ENCODE measurements at places on chromosomes 4 and X.

- no peaks in the 10 kb centered on the region for H3K4me1 ChIP-seq
- H3K4me3 ChIP-seq, result no peak overlapping the region
- no peak for DNase-seq
- H3K27ac ChIP-seq, result no peak overlapping the region
- no peaks in the 10 kb centered on the region for H3K36me3 ChIP-seq
Observed at GRCh38 chrX:79412972-79413371, 45.8 kb upstream of the ITM2A start.

GRCh38 chr4:80343887-80344286 is 8.4 kb downstream of the CFAP299 start:
- no peaks in the 10 kb centered on the region for H3K27me3 ChIP-seq
- no peaks in the 10 kb centered on the region for H3K36me3 ChIP-seq
- H3K4me3 ChIP-seq, result no peak overlapping the region
- H3K4me1 ChIP-seq, result no peaks in the 10 kb centered on the region
- H3K27ac ChIP-seq, result no peak overlapping the region

DNA sequence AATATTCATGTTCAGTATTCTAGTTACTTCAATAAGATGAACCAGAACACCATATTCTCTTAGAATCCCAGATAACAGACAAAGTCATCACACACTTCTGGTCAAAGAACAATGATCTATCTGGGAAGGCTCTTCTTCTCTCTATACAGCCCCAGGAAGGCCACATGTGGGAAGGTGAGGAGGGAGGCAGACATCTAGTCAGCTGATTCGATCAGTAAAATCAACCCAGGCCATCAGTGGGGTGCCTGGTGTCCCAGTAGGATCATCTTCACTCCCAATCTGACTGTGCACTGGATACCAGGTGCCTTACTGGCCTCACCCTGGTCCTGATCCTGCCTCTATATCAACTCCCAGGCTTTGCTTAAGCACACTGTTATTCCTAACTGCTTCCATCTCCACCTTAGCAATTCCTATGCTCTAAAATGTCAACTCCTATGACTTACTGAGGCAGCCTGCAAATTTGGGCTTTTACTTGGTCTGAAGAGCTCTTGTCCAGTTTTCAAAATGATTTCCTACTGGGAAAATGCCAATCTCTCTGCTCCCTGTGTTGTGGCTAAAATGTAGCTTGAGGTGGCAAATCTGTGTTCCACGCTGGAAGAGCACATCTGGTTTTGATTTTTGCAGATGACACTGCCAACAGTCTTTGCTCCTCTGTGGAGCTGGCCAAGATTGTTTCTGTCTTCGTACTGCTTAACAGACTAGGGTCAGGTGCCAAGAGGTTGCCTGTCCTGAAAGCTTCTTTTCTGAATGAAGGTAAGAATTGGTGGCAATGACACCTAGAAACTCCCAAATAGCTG is 128.7 kb downstream of the MGST2 start:
- H3K27me3 ChIP-seq, result no peaks in the 10 kb centered on the region
- no peaks in the 10 kb centered on the region for H3K36me3 ChIP-seq
- no peaks in the 10 kb centered on the region for H3K4me1 ChIP-seq
- no peak for DNase-seq

- H3K4me1 ChIP-seq, result no peaks in the 10 kb centered on the region
- H3K36me3 ChIP-seq, result no peaks in the 10 kb centered on the region
- H3K4me3 ChIP-seq, result peak overlapping the region; percentile 49
- DNase-seq, result no peak
- H3K27ac ChIP-seq, result peak overlapping the region; percentile 87
Observed at GRCh38 chrX:74924449-74925224, 615 bp downstream of the NEXMIF start.

DNA sequence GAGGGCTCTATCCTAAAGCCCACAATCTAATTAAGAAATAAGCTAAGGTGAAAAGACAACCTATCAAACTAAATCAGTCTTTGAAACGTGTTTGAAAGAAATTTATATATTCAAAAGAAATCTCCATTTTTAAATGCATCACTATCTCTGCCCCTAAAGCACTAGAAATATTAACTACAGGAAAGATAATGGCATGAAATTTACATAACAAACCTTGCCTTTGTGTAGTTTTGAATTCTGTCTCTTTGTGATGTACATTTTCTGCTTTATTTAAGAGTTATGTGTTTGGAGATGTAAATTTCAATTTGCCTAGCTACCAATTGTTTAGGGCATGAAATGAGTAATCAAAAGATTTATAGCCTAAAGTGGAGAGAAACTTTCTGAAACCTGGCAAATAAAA is 286.1 kb upstream of the TBX22 start:
- no peak overlapping the region for H3K27ac ChIP-seq
- no peaks in the 10 kb centered on the region for H3K36me3 ChIP-seq
- no peak overlapping the region for H3K4me3 ChIP-seq
- no peaks in the 10 kb centered on the region for H3K27me3 ChIP-seq

GRCh38 chr4:152693871-152694270 is 14.1 kb upstream of the TMEM154 start:
- H3K4me3 ChIP-seq, result no peak overlapping the region
- H3K4me1 ChIP-seq, result peaks cover 20% of the 10 kb centered on the region
- no peaks in the 10 kb centered on the region for H3K36me3 ChIP-seq
- no peak for DNase-seq
- no peak overlapping the region for H3K27ac ChIP-seq
- H3K27me3 ChIP-seq, result no peaks in the 10 kb centered on the region

DNA sequence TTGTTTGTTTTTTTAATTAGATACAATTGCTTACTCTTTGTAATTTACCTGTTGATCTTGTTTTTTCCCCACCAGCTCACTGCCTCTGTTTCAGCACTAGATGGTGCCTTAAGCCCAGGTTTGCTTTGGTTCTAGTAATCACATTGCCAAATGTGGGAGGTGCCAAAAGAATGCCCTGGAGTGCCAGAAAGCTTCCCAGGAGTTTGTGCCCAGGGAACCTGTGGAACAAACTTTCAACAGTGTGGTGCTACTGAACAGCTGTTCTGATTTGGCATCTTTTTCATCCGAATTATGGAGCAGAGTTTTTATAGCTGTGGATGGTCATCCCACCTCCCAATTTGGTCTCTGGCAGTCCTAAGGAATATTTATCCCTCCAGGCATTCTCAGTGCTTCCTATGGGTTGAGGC is 1000.7 kb downstream of the STIM2 start:
- no peaks in the 10 kb centered on the region for H3K27me3 ChIP-seq
- no peak for DNase-seq
- H3K4me3 ChIP-seq, result no peak overlapping the region
- no peak overlapping the region for H3K27ac ChIP-seq

DNA sequence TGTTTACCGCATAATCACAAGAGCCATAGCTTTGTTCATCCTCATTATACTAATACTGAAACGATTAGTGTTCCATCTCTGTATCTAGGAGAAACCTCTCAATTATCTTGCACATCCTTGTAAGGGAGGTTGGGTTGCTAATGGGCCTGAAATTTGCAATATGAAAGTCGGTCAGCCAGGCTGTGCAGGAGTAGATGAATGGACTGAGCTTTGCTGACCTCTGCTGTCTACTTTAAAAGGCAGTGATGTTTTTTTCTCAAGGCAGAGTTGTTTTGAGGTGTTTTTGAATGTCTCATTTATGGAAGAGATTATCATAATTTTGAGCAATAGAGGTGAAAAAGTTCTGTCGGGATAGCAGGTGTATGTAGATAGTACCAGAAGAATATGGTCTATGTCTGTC is 47.9 kb upstream of the LINC00632 start:
- no peaks in the 10 kb centered on the region for H3K4me1 ChIP-seq
- H3K27me3 ChIP-seq, result no peaks in the 10 kb centered on the region
- H3K36me3 ChIP-seq, result no peaks in the 10 kb centered on the region
- H3K4me3 ChIP-seq, result no peak overlapping the region

- no peak for DNase-seq
- H3K4me3 ChIP-seq, result no peak overlapping the region
- no peaks in the 10 kb centered on the region for H3K36me3 ChIP-seq
Observed at GRCh38 chr4:155789391-155789790, 30.6 kb downstream of the GUCY1B1 start.

DNA sequence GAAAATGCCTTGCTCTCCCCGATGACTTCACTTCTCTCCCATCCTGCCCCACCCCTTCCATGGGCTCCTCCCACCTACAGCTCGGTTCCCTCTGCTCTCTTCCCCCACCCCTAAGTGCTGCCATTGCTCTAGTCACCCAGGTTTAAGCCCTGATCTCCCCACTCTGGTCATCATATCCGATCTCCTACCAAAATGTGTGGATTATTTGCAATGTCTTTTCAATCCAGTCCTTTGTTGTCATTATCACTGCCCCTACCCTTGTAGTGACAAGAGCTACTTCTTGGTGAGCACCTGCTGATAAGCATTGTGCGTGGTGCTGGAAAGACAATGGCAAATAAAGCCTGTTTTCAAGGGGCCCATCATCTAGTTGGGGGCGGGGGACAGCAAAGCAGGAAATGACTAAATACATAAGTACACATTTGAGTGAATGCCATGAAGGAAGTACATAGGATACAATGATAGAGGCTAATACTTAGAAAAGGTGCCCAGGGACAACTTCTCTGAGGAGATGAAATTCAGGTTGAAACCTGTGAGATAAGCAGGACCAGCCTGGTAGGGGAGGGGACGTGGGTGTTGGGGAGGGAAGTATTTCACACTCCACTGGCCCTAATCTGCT is 63.8 kb downstream of the DLG3 start:
- no peak overlapping the region for H3K27ac ChIP-seq
- no peak overlapping the region for H3K4me3 ChIP-seq
- no peaks in the 10 kb centered on the region for H3K27me3 ChIP-seq
- no peak for DNase-seq

DNA sequence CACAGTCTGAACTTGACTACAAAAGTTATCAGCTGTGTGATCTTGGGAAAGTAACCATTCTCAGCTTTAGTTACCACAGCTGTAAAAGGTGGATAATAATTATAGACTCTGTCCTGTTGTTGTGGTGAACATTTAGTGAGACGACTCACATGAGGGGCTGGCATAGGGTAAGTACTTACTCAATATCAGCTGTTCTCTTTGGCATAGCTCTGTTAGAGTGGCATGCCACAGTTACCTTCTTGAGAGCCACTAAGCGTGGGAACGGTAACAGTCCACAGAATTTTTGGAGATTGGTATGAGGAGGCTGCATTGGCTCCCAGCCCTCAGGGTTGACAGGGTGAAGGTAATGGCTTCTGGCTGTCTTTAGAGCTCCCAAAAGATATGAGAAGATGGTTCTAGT is 13.2 kb upstream of the HAND2 start:
- no peaks in the 10 kb centered on the region for H3K36me3 ChIP-seq
- H3K4me3 ChIP-seq, result no peak overlapping the region
- no peaks in the 10 kb centered on the region for H3K4me1 ChIP-seq

GRCh38 chr4:181528570-181529184 is 714.5 kb upstream of the TENM3 start:
- no peak overlapping the region for H3K27ac ChIP-seq
- DNase-seq, result peak; percentile 8
- H3K4me3 ChIP-seq, result no peak overlapping the region
- no peaks in the 10 kb centered on the region for H3K27me3 ChIP-seq
- H3K36me3 ChIP-seq, result no peaks in the 10 kb centered on the region

GRCh38 chr4:69563424-69563823 is 67.7 kb upstream of the UGT2B4 start:
- H3K4me1 ChIP-seq, result no peaks in the 10 kb centered on the region
- H3K27me3 ChIP-seq, result no peaks in the 10 kb centered on the region
- no peak overlapping the region for H3K27ac ChIP-seq
- no peak overlapping the region for H3K4me3 ChIP-seq

- H3K36me3 ChIP-seq, result no peaks in the 10 kb centered on the region
- peak overlapping the region; percentile 68 for H3K27ac ChIP-seq
- H3K4me3 ChIP-seq, result peak overlapping the region; percentile 46
Observed at GRCh38 chrX:19875050-19875431, 12.4 kb downstream of the SH3KBP1 start.
